ENCODE measurements at places on chromosomes 13 and 19.
A peak's percentile ranks its signal among the peaks of the same experiment; 100 is the strongest.

DNA sequence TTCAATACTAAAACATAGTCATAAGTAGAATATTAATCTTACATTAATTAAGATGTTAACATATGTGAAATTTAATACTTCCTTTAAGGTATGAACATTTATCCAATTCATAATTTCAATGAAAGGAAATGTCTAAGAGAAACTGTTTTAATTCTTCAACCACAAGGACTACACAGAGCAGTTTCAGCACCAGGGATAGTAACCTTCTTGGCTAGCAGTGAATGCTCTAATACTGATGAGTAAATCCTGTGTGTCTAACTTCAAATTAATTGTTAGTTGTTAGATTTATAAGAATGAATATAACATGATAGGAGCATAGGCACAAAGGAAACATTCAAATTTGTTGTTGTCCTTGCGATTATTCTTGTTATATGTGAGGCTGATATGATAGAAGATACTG lies 15.6 kb upstream of the NBEA start:
- DNase-seq: peak; percentile 51

GRCh38 chr13:112956571-112957294 lies 12.3 kb upstream of the MCF2L start:
- DNase-seq: no peak

DNA sequence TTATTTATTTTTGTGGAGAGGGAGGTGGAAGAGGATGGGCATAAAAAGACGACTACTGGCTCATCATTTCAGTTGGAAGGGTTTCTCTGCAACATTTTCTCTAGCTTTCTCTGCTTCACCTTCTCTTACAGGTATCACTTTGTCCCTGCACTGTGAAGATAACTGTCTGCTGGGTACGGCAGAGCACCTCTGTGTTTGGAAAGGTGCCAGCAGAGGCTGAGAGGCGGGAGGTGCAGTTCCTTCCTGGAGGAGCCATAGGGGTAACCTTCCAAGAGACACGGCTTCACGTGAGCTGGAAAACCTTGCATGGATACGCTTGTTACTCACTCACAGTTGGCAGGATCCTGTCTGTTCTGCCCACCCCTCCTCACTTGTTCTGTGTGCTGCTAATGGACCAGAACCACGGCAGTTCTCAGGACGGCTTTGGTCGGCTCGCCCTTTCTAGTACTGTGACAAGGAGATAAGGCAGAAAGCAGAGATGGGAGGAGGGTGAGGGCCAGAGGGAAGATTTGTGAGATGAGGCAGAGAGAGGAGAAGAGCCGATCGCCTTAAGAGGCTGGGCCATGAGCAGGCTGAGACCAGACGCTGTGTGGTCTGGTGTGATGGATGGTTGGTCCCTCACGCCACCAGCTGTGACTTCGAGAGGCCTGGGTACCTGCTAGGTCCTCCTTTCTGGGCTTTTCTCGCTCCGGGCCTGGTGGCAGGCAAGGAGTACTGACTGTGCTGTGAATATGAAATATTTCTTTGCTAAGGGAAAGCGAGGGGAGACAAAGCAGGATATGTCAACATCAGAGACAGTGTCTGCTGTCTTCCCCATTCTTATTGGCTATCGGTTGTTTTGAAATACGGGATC lies 66.8 kb downstream of the MRPL57 start:
- DNase-seq: no peak

DNA sequence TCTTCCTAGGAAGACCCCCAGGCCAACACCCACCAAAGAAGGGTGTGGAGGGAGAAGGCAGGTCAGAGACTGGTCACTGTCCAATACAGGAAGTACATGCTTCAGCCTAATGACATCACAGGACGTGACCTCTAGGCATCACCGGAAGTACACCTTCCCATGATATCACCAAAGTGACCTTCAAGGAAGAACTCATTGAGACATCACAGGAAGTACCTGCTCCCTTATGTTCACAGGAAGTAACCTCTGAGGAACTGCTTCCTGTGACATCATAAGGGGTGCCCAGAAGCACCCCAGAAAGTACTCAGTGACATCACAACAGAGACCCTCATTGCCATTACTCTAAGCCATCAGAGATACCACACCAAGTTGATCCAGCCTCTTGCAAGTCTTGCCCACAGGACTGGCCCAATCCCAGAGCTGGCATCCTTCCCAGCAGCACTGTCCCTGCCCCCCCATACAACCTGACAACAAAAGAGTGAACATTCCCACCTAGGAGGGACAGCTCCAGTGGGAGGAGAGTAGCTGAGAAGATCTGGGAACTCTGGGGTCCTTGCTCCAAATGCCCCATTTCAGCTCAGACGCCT lies 24.2 kb upstream of the NANOS2 start:
- DNase-seq: no peak
